Mesothelial cell of epicardium (in vitro differentiated cells): ENCODE measurements at places on chromosomes 3 and 15. TPM values are rescaled to one million over a fixed set of nuclear protein-coding genes. Genes with fewer than 3 reads are reported as not detected.
A peak's percentile ranks its signal among the peaks of the same experiment; 100 is the strongest.

- H3K4me3 ChIP-seq, result no peak overlapping the region
- H3K4me1 ChIP-seq, result peaks cover 5% of the 10 kb centered on the region
- no peak for DNase-seq
- H3K36me3 ChIP-seq, result peaks cover 40% of the 10 kb centered on the region
- H3K27ac ChIP-seq, result no peak overlapping the region
- no peaks in the 10 kb centered on the region for H3K27me3 ChIP-seq
Observed at GRCh38 chr3:126731044-126731443, 27.0 kb downstream of the CHCHD6 start.

DNA sequence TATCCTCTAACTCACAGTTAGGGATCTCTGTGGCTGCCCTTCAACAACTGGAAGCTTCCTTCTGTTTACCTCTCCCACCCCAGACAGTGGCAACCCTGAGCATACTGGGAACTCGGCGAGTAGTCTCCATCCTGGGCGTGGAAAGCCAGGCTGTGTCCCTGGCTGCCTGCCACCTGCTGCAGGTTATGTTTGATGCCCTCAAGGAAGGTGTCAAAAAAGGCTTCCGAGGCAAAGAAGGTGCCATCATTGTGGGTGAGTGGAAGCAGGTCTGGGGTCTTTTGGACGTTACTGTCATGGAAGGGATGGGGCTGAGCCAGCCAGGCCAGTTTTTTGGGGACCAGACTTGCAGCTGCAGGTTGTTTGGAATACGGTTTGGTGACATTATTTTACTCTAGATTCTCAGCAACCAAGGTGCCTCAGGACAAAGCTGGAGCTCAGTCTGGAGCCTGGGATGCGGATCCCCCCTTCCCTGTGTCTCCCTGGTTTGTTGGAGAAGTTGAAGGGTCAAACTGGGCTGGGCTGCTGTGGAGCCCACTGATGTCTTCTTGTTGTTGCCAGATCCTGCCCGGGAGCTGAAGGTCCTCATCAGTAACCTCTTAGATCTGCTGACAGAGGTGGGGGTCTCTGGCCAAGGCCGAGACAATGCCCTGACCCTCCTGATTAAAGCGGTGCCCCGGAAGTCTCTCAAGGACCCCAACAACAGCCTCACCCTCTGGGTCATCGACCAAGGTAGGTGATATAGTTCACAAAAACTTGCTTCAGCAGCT is 7.5 kb downstream of the UNC45A start:
- no peaks in the 10 kb centered on the region for H3K27me3 ChIP-seq
- peaks cover 38% of the 10 kb centered on the region for H3K36me3 ChIP-seq
- H3K4me1 ChIP-seq, result no peaks in the 10 kb centered on the region
- no peak for DNase-seq

DNA sequence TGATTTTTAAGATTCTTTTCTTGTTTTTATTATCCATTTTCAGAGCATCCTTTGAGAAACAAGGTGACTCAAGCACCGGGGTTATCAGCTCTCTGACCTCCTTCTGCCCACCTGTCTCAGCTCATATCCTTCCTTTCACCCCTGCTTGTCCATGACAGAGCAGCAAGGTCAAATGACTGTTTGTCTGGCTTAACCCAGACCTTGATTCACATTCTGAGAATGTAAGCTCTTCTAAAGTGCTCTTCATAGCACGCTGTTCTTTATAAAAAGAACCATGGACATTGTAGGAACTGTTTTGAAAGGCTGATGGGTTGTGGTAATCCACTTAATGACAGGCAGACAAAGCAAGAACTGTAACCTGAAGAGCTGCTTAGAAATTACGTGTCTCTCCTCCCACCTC is 122.5 kb downstream of the CHST2 start:
- no peaks in the 10 kb centered on the region for H3K27me3 ChIP-seq
- H3K4me3 ChIP-seq, result no peak overlapping the region
- no peaks in the 10 kb centered on the region for H3K36me3 ChIP-seq
- no peak for DNase-seq

DNA sequence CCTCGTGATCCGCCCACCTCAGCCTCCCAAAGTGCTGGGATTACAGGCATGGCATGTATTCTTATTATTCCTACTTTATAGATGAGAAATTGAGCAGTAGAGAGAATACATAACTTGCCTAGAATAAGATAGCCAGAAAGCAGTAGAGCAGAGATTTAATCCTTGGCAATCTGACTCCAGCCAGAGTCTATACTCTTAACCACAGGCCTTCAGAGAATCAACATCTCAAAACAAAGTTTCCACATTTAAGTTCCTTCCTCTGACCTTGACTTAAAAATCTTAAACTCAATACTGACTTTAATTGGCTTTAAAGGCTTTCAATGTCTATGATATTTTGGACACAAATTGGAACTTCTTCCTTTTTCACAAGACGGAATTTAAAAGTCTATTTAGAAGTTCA is 37.1 kb downstream of the ZNF106 start:
- H3K36me3 ChIP-seq, result peaks cover 30% of the 10 kb centered on the region
- no peaks in the 10 kb centered on the region for H3K27me3 ChIP-seq
- no peak overlapping the region for H3K27ac ChIP-seq
- no peak overlapping the region for H3K4me3 ChIP-seq

DNA sequence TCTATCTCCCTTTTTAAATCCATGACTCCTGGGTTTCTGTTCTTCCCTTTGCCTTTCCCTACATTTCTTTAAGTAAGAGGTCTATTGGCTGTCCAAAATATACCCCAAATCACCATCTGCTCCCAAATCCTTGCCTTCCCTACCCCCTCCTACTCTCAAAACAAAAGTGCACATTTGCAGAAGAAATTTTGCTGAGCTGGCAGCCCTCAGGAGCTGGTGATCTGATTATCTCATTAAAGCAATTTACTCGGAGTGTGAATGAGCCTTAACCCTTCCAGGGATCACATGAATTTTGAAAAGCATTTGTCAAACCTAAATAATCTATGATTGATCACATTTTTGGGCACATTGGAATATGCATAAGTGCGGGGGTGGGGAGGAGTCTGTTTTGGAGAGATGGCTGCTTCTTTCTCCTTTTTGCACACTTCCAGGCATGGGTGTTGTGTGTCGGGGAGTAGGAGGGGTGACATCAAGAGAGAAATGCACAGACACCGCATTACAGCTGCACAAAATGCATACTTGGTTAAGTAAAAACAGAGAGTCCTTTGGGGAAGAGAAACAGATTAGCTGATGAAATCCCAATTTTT is 892.6 kb downstream of the TUSC7 start:
- no peak for DNase-seq
- peaks cover 33% of the 10 kb centered on the region for H3K4me1 ChIP-seq
- no peak overlapping the region for H3K27ac ChIP-seq
- H3K27me3 ChIP-seq, result no peaks in the 10 kb centered on the region
- H3K36me3 ChIP-seq, result no peaks in the 10 kb centered on the region
- no peak overlapping the region for H3K4me3 ChIP-seq

DNA sequence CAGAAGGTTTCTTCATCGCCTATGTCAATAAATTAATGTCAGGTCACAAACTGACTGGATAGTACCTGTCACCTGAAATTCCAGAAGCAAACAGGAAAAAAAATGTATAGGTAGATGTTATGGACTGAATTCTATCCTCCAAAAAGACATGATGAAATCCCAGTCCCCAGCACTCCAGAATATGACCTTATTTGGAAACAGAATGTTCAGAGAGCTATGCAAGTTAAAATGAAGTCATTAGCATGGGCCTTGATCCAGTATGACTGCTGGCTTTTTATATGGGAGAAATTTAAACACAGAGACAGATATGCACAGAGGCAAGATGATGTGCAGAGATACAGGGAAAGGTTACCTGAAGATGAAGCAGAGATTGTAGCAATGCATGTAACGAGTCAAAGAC is 953.4 kb downstream of the ZPLD1 start:
- no peaks in the 10 kb centered on the region for H3K36me3 ChIP-seq
- no peaks in the 10 kb centered on the region for H3K27me3 ChIP-seq
- peaks cover 12% of the 10 kb centered on the region for H3K4me1 ChIP-seq
- no peak overlapping the region for H3K4me3 ChIP-seq
- no peak for DNase-seq

GRCh38 chr3:120645083-120645845 is 36.8 kb downstream of the HGD start:
- H3K27ac ChIP-seq, result no peak overlapping the region
- peaks cover 13% of the 10 kb centered on the region for H3K4me1 ChIP-seq
- H3K4me3 ChIP-seq, result no peak overlapping the region
- H3K27me3 ChIP-seq, result no peaks in the 10 kb centered on the region

DNA sequence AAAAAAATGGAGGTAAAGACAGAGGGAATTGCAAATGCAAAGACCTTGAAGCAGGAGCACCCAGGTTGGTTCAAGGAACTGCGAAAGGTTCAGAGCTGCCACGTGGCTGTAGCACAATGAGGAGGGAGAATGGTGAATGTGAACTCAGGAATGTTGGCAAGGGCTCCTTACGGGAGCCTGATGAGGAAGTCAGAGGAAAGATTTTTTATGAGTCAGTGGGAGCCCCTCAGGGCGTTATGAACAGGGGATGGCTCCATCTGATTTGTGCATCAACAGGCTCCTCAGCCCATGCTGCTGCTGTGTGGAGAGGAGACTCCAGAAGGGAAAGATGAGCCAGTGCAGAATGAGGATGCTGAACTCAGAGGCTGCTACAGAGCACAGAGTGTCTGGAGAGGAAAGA is 194.4 kb downstream of the ARRDC4 start:
- peaks cover 7% of the 10 kb centered on the region for H3K4me1 ChIP-seq
- DNase-seq, result no peak
- H3K27ac ChIP-seq, result no peak overlapping the region
- no peaks in the 10 kb centered on the region for H3K36me3 ChIP-seq
- peaks cover 65% of the 10 kb centered on the region for H3K27me3 ChIP-seq
- no peak overlapping the region for H3K4me3 ChIP-seq

DNA sequence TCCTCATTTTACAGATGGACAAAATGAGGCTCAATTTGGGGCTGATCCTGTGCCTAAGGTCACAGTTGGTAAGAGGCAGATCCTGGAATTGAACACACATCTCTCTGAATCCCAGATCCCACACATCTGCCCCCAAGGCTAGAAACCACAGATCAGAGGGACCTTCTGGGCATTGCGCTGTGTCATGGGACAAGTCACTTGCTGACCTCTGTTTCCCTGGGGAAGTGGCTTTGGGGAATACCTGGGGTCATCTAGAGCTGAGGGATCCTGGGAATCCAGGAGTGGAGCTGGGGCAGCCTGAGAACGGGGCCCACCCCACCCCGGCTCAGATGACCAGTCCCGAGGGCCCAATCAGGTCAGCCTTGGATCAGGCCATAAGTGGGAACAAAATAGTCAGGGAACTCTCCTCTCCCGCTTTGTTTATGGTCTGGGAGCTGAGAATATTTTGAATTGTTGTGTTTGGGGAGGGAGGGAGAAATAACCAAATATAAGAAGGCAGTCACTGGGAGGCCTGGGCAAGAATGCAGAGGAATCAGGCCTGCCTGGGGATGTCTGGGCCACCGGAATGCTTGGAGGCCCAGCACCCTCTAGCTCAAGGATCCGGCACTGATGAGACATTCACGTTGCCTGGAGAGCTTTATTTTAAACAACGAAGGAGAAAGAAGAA is 8.8 kb upstream of the SLC6A6 start:
- H3K27ac ChIP-seq, result no peak overlapping the region
- H3K36me3 ChIP-seq, result no peaks in the 10 kb centered on the region
- no peaks in the 10 kb centered on the region for H3K27me3 ChIP-seq
- H3K4me1 ChIP-seq, result peaks cover 4% of the 10 kb centered on the region
- no peak overlapping the region for H3K4me3 ChIP-seq

GRCh38 chr3:57729334-57730045 is 26.6 kb upstream of the SLMAP start:
- no peaks in the 10 kb centered on the region for H3K27me3 ChIP-seq
- peaks cover 6% of the 10 kb centered on the region for H3K4me1 ChIP-seq
- H3K27ac ChIP-seq, result peak overlapping the region; percentile 5
- no peak overlapping the region for H3K4me3 ChIP-seq

DNA sequence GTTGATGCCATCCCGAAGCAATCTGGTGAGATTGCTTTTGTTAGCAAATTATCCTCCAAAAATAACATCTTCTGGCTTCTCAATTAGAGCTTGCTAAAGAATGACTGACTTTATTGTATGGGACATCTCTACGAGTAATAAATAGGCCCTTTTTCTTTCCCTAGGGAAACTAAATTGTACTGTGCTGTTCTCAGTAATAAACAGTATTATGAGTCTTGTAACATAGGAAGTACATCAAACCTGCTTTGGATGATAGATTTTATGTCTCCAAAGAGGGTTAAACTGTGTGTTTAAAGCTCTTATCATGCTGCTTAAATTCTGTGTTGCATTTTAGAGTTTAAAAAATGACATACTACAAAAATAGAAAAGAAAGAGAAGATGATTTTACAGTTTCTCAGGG is 153.4 kb upstream of the THRB start:
- no peaks in the 10 kb centered on the region for H3K36me3 ChIP-seq
- H3K4me1 ChIP-seq, result no peaks in the 10 kb centered on the region
- no peak for DNase-seq

GRCh38 chr15:100060276-100060926 is 281.4 kb downstream of the ADAMTS17 start:
- no peaks in the 10 kb centered on the region for H3K27me3 ChIP-seq
- H3K36me3 ChIP-seq, result peaks cover 20% of the 10 kb centered on the region
- H3K4me1 ChIP-seq, result no peaks in the 10 kb centered on the region
- DNase-seq, result no peak

- H3K4me3 ChIP-seq, result no peak overlapping the region
- H3K4me1 ChIP-seq, result peaks cover 34% of the 10 kb centered on the region
- H3K36me3 ChIP-seq, result no peaks in the 10 kb centered on the region
Observed at GRCh38 chr3:192817053-192817452, 89.7 kb upstream of the FGF12 start.

DNA sequence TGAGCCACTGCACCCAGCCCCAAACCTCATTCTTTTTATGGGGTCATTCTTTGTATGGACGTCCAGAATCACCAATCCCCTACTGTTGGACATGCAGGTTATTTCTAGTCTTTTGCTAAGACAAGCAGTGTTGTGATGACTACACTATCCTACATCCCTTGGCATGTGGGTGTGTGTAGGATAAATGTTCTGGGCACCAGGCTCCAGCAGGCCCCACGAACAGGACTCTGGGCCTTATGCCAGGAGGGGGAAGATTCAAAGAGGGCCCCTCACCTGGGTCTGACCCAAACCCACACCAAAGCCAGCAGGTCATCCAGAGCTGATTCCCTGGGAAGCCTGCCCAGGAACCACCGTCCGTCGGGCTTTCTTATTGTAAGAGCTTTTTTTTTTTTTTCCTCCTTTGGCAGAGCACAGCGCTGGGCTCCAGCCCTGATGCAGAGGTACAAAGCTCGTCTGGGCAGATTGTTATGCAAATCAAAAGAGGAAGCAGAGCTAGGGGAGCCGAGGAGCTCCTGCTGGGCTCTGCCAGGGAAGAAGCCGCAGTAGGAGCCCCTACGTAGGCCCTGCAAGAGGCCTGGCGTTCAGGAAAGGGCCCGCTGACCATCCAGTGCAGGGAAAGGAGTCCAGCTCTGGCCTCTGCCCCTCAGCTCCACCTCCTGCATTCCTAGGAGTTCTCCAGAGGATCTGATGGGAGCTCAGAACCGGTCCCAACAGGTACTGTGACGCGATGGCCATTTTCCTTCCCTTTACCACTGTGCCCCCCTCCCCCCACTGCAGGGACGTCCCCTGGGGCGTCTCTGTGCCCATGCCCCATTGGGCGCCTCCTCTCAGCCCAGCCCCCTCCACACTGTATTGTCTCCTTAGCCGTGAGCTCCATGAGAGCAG is 29.0 kb upstream of the FURIN start:
- no peaks in the 10 kb centered on the region for H3K27me3 ChIP-seq
- DNase-seq, result no peak
- H3K36me3 ChIP-seq, result no peaks in the 10 kb centered on the region
- peak overlapping the region; percentile 36 for H3K4me3 ChIP-seq
- peak overlapping the region; percentile 87 for H3K27ac ChIP-seq

ADAMTS17 gene
- 39.4 to 42.1 TPM (median 40.2 TPM) in 3 replicates for total RNA-seq

DUOXA1 gene
- total RNA-seq, result 5.8 to 7.5 TPM (median 6.6 TPM) in 3 replicates

VILL gene
- total RNA-seq, result 15.3 to 16.7 TPM (median 16.4 TPM) in 3 replicates

STOML1 gene
- 11.1 to 13.7 TPM (median 11.9 TPM) in 3 replicates for total RNA-seq

ANKUB1 gene
- total RNA-seq, result 0.13 to 0.34 TPM in 2 of 3 replicates, not detected in the other

ECT2 gene
- total RNA-seq, result 20.9 to 22.6 TPM (median 21.9 TPM) in 3 replicates
